H7 (cell line): ENCODE measurements at places on chromosomes 7 and 10.

GRCh38 chr7:137007001-137007694 is 138.7 kb downstream of the CHRM2 start:
- DNase-seq, result no peak

- no peak for DNase-seq
Measured at GRCh38 chr7:118148930-118149329, 35.0 kb upstream of the LSM8 start.

DNA sequence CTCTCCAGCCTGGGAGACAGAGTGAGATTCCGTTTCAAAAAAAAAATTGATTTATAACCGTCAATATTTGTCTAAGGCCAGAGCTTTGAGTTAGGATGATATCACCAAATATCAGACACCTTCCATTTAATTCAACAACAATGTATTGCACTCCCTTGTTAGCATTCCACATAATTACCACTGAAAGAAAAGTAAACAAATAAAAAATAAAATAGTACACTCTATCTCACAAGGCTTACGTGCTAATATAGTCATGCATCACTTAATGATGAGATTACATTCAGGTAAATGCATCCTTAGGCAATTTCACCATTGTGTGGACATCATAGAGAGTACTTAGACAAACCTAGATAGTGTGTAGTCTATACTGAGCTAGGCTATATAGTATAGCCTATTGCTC is 127.6 kb upstream of the RHOBTB1 start:
- no peak for DNase-seq

DNA sequence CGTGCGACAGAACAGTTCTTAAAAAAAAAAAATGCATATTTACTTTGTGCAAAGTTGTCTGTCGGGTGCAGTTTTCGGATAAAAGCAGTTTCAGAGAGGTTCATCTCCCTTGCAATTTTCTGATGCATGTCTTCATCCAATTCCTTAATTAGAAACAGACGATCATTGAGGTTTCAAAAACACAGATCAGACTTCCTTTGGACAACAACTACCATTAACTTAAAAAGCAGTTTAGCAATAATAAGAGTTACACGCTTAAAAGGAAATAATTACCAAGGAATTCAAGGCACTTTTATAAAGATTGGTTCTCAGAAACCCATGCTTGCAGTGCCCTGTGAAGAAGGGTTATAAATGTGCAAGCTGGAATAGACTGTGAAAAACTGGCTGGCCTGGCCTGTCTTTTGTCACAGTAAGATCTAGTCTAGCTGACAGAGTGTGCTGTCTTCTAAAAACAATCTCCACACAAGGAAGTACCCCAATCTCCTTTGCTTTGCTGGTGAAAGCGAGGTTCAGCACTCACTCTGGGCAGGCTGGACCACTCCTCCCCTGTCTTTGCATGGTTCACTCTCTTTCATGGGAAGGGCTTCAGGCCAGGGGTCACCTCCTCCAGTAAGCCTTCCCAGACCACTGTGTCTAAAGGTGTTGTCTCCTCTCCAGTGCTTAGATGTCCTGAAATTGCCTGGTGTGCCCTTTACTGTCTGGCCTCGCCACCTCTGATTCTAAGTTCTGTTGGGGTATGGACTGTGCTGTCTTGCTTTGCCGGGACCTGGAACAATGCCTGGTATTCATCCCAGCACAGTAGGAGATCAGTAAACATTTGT is 34.8 kb upstream of the HNRNPH3 start:
- DNase-seq, result no peak

GRCh38 chr10:112911206-112911605 is 38.8 kb upstream of the TCF7L2 start:
- no peak for DNase-seq

DNA sequence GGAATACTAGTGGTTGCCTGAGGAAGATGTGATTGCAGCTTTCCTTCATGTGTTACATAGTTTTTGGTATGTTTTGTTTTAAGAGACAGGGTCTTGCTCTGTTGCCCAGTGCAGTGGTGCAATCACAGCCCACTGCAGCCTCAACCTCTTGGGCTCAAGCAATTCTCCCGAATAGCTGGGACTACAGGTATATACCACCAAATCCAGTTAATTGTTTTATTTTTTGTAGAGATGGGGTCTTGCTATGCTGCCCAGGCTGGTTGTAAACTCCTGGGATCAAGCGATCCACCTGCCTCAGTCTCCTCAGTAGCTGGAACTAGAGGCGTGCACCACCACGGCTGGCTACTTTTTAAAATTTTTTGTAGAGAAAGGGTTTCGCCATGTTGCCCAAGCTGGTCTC is 79.1 kb upstream of the TMEM248 start:
- no peak for DNase-seq

- no peak for DNase-seq
Measured at GRCh38 chr10:111379534-111380187, 302.8 kb downstream of the ADRA2A start.

DNA sequence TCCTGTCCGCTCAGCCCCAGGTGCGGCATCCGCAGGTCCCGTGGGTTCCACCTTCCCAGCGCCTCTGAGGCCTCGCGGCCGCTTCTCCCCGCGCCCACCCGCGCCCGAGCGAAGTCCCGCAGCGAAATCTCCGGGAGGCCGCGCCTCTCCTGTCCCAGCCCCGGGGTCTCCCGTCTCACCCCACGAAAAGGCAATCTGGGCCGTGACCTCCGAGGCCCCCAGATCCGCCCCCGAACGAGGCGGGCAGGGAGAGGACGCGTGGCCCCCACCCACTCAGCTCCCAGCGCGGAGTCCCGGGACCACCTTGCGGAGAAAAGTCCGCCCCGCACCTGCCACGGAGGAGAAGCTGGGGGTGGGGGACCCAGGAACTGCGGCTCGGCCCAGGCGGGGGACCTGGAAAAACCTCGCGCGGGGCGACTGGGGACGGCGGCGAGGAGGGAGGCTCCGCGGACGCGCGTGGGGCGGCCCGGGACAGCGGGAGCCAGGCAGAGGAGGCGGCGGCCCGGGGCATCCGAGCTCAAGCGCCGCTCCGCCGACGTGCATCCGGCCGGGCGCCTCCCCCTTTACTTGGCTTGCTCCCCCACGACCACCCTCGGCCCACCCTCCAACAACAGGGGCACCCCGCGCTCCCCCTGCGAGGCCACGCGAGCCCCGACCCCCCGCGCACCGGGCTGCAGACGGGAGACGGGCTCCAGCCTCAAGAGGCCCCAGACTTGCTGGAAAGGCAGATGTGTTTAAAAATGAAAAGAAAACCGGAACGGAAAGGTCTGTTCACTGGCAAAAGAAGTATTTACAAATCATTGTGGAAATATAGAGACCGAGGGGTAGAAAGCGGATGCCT is 33.0 kb upstream of the RNF32 start:
- DNase-seq, result peak; percentile 70

- DNase-seq, result no peak
Measured at GRCh38 chr7:73382934-73383503, 50.6 kb upstream of the FZD9 start.

GRCh38 chr7:151060113-151060415 is 675 bp downstream of the SLC4A2 start:
- no peak for DNase-seq
